Sigmoid colon (tissue), 7 donors: ENCODE measurements at places on chromosomes 1 and 21. TPM values are rescaled to one million over a fixed set of nuclear protein-coding genes. Genes with fewer than 3 reads are reported as not detected.

The CYP4Z1 gene
- total RNA-seq: 1.8 TPM

The ARHGEF16 gene
- total RNA-seq: 1.1 TPM

DNA sequence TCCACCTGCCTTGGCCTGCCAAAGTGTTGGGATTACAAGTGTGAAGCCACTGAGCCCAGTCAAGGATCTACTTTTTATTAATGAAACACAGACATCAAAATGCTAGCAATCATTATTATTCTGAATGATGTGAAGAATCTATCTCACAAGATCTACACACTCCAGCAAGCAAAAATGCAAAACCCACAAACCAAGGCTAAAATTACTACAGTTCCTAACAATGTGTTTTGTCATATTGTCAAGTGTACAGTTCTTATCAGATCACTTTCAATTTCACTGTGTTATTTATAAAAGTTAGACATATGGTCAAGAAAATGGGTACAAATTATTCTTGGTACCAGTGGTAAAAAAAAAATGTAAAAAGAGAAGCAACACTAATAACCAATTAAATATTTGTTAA, 61.3 kb upstream of the SDC3 start:
- DNase-seq: no peak

- DNase-seq: no peak
Observed at GRCh38 chr1:49906365-49906764, 117.4 kb downstream of the AGBL4 start.

GRCh38 chr1:25568834-25569596, 25.6 kb downstream of the LDLRAP1 start:
- DNase-seq: peak; percentile 77

The DNMT3L gene
- not detected for total RNA-seq

The ZNF644 gene
- 74.2 TPM for total RNA-seq

- no peak for DNase-seq
Observed at GRCh38 chr1:112893288-112894009, 62.5 kb downstream of the SLC16A1 start.

- no peak for DNase-seq
Observed at GRCh38 chr21:26587736-26588201, 14.7 kb upstream of the CYYR1 start.

DNA sequence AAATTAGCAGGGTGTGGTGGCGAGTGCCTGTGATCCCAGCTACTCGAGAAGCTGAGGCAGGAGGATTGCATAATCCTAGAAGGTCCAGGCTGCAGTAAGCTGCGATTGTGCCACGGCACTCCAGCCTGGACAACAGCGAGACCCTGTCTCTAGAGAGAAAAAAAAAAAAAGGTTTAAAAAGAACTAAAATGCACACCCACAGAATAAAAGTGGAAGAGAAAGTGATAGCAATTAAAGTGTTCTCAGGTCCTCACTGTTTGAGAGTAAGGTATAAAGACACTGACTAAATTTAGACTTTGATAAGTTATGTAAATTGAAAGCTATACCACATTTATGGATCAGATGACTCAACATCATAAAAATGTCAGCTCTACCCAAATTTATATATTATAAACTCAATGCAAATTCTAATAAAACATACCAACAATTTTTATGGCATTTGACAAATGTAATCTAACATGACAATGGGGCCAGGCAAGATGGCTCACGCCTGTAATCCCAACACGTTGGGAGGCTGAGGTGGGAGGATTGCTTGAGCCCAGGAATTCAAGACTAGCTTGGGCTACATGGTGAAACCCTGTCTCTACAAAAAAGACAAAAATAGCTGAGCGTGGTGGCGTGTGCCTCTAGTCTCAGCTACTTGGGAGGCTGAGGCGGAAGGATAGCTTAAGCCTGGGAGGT, 11.8 kb downstream of the ZBTB17 start:
- DNase-seq: no peak

DNA sequence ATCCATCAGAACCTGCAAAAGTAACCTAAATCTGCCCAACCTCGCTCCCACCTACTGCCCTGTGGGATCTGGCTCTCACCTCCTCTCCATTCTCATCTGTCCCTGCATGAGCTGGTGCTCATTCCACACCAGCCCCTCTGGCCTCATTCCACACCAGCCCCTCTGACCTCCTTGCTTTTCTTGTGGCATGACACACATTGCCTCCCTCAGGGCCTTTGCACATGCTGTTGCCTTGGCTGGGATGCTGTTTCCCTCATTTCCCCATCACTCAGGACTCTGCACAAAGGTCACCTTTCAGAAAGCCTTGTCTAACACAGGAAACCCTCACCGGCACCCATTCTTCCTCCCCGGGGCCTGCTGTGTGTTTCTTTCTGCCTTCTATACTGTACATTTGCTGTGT, 197.1 kb downstream of the KAZN start:
- no peak for DNase-seq

- DNase-seq: no peak
Observed at GRCh38 chr1:224700918-224701531, 84.9 kb downstream of the CNIH3 start.

GRCh38 chr1:175128523-175128922, 60.9 kb downstream of the TNN start:
- no peak for DNase-seq

The THEM5 gene
- total RNA-seq: not detected

The CYP4X1 gene
- 0.81 TPM for total RNA-seq

- DNase-seq: peak; percentile 66
Observed at GRCh38 chr1:1567891-1568291, 6.8 kb downstream of the SSU72 start.

The LDLRAD1 gene
- not detected for total RNA-seq

DNA sequence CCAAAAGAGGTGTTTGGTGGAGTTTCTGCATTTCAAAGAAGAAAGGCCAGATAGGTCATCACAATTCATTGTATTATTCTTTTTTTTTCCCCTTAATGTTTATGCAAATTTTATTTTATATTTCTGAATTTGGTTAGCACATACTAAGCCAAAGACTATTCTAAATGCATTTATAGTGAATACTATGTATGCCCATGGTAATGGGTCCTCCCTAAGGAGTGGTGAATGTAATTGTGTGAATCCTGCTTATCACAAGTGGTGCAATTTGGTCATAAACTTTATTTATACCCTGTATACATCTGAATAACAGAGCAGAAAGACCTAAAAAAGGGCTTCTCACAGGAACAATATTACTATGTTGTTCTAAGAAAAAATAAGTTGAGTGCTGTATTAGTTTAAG, 99.1 kb downstream of the CD247 start:
- no peak for DNase-seq

DNA sequence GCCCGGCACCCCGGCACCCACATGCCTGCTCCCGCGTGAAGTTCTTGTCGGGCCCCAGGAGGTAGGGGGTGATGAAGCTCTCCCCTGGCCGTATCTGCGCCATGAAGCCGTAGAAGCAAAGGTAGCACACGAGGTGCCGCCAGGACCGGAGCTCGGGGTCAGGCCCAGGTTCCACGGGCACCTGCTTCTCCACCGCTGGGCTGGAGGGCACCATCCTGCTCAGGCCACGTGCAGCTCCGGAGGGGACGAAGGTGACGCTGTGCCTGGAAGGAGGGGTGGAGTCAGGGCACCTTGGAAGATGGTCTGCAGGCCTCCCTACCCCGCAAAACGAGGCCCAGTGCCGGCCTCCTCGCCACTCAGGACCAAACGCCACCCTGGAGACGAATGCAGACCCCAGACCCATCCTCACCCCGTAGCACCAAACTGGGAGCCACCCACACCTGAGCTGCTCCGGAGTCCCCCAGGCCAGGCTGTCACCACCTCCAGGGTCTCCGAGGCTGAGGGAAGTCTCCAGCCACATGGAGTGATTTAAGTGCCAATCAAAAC, 4.4 kb downstream of the SLC19A1 start:
- peak; percentile 61 for DNase-seq

DNA sequence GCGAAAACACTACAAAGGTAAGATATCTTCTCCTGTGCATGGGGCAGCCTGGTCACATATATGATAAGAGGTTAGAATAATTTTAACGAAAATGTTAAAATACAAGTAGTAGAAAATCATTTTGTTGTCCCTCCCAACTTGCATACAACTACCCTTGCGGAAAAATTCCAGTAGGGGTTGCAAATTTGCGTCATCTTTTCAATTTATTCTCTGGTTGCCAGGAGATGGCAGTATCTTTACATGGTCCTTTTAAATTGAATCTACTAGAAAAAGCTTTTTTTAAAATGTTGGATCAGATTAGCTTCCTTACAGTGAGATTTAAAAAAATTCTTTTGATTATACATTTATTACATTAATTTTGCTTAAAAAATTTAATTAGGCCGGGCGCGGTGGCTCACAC, 10.9 kb downstream of the S100PBP start:
- no peak for DNase-seq

The OR2L5 gene
- total RNA-seq: not detected

The FAM163A gene
- 1.5 TPM for total RNA-seq

- DNase-seq: no peak
Observed at GRCh38 chr1:59139396-59139795, 157.5 kb upstream of the FGGY start.

GRCh38 chr1:94069919-94070285, 51.0 kb downstream of the ABCA4 start:
- DNase-seq: no peak

DNA sequence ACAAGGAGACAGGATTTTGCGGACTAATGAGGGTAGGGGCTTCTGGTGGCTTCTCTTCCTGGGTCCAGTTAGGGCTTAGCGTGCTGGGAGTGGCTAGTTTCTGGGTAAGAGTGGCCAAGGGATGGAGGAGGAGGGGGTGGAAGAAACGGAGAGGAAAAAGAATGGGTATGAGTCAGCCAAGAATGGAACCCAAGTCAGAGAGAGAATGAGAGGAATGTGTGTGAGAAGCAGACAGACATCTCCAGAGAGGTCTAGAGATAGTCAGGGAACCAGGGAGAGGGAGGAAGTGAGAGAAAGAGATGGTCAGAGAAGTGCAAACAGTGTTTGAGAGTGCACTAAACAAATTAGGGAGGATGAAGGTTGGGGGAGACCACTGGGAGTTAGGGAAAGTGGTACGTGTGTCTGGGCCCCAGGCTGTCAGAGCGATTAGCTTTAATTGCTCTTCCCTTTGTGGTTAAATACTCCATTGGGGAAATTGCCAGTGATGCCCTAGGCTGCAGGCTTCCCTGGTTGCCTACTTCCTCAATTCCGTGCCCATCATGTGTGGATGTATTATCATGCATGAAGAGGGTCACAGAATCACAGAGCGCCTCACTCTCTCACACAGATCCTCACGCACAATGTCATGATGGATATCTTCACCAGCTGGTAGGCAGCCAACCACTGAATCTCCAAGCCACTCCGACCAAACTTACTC, 1.4 kb downstream of the PEA15 start:
- no peak for DNase-seq

The PHC2 gene
- total RNA-seq: 199 TPM

DNA sequence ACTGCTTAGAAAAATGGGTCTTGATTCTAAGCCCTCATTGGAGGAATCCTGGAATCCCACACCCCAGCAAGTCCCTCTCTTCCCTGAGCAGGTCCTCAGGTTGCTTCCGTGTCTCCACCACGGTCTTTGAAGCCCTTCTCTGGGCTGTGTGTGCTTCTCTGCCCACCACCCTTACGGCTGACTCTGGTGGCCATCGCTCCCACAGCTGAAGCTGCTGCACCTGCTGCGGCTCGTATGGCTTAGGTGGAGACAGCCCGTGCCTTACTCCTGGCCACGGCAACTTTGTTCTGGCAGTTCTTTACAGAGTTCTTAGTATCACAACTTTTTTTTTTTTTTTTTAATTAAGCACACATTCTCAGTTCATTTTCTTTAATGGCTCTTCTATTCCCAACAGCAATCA, 10.9 kb upstream of the KIF26B start:
- DNase-seq: no peak

DNA sequence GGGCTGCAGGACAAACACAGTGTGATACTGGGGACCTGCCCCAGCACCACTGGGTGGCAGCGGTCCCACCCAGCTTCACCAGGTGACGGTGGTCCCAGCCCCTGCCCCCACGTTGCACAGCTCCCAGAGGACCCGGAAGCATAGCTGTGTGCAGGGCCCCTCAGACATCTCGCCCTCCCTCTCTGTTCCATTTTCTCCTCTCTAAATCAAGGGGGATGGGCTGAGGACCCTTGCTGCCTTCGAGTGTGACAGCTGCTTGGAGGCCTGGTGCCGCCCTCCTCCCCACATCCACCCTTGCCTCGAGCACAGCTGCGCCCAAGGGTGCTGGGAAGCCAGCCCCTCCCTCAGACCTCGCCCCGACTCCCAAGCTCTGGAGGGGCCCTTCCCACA, 16.1 kb upstream of the LRRC3 start:
- no peak for DNase-seq

DNA sequence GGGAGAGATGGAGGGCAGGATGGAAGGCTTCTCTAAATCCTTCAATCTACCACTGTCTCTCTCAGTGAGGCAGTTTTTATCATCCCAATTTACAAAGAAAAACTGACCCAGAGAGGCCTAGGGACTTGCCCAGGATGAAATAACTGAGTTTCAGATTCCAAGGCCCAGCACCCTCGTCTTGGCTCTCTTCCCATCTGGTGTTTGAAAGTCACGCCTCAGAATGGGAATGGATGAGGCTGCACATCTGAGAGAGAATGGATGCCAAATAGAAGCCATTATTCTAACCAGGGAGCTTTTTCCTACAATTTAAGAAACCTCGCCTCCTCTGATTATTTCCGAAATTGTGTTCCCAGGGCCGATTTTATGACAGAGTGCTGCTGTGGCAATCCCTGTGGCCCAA, 10.6 kb upstream of the KCNN3 start:
- DNase-seq: peak; percentile 21

GRCh38 chr1:111538343-111539025, 35.1 kb upstream of the ADORA3 start:
- no peak for DNase-seq

DNA sequence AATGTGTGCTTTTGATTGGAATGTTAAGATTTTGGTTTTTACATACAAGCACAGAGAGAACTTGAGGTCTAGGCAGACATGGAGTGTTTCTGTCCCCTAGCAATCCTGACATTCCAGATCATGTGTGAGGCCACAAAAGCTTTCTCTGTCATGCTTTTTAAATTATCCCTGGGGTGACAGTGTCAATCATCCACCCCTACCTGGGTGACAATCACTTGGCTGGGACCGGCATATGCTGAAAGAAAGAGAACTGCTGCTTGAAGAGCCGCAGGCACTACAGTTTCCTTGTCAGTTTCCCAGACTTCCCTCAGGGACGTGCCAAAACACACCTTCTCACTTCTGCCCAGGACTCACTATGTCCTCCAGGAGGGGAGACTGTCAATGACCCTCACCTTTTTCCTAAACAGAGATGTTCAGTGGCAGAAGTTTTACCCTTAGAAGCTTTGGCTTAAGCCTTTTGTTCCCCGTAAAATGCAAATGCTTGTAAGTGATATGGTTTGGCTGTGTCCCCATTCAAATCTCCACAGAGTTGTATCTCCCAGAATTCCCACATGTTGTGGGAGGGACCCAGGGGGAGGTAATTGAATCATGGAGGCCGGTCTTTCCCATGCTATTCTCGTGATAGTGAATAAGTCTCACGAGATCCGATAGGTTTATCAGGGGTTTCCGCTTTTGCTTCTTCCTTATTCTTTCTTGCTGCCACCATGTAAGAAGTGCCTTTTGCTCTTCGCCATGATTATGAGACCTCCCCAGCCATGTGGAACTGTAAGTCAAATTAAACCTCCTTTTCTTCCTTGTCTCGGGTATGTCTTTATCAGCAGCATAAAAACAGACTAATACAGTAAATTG, 217.4 kb downstream of the FGGY start:
- no peak for DNase-seq

The CCNL2 gene
- total RNA-seq: 196 TPM

The CSF1 gene
- total RNA-seq: 41.0 TPM
